Hematopoietic multipotent progenitor cell treated with erythropoietin and hydrocortisone succinate and interleukin-3 and kit ligand, for 6 days (in vitro differentiated cells): ENCODE measurements at places on chromosomes 7 and 10.

DNA sequence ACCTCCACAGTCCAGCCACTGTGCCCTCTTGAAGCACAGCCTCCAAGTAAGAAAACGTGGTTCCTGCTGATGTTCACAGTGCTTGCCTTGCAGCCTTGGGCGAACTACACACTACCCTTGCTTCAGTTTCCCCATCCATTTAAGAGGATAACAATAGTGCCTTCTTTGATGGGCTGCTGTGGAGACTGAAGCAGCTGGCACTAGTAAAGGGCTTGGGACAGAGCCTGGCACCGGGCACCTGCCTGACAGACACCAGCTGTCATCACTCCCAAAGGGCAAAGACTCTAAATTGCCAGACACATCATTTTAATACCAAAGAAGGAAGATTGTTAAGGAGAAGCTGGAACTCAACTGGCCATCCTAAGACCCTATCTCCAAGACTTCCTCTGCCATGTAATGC lies 3.1 kb upstream of the C10orf90 start:
- no peak for DNase-seq

DNA sequence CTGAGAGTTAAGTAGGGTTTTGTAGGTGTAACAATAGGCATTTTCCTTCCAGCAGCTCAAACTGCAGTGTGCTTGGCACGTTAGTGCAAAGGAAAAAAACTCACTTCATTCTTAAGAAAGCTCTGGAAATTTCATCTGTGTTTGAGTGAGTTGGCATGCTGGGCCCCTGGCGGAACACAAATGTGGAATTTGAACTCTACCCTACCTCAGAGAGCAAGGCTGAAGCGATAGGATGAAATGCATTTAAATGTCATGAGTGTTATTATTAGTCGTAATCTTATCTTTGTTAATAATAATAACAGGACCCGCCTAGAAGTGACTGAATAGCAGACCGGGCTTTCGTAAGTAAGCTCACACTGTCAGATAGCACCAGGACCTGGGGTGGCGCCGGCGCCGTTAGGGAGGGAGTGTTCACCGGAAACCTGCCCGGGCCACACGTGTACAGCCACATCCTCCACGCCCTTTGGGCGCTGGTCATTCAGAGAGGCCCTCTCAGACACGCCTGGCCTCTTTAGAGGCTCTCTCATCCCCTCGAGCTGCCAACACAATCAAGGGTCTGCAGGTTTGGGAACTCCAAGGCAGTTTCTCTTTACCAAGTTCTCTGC lies 63.5 kb downstream of the GRK5 start:
- DNase-seq = peak; percentile 82

DNA sequence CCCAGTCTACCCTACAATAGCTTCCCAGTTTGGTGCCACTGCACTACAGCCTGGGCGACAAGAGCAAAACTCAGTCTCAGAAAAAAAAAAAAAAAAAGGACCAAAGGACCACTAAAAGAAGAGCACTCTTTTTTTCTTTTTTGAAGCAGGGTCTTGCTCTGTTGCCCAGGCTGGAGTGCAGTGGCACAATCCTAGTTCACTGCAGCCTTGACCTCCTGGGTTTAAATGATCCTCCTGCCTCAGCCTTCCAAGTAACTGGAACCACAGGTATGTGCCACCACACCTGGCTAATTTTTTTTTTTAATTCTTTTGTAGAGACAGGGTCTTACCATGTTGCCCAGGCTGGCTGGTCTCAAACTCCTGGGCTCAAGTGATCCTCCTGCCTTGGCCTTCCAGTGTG lies 14.0 kb downstream of the PLAU start:
- no peak for DNase-seq

DNA sequence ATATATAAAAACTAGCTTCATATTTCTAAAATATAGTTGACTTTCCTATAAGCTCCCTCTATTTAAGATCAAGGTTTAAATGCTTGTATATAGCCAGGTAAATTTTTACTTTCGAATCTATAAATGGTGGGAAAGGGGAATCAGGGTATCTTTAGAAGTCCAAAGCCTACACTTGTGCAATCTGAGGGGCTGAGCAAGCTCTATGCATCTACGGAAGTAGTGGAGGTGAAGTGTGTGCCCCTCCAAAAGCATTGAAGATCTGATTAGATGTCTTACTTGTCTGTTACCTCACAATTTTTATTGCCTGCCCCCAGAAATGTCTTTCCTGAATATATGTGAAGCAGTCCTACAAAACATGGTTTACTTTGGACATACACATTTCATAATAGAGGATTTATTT lies 1.6 kb downstream of the AKAP9 start:
- DNase-seq = peak; percentile 34

DNA sequence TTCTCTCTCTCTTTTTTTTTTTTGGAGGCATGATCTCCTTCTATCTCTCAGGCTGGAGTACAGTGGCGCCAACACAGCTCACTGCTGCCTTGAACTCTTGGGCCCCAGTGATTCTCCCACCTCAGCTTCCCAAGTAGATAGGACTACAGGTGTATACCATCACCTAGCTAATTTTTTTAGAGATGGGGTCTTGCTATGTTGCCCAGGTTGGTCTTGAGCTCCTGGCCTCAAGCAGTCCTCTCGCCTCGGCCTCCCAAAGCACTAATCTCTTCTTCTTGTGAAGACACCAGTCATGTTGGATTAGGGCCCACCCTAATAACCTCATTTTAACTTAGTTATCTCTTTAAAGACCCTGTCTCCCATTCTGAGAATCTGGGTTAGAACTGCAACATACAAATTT lies 45.6 kb downstream of the LRMDA start:
- DNase-seq = no peak

GRCh38 chr7:122412441-122412840 lies 107.9 kb upstream of the FEZF1 start:
- no peak for DNase-seq
